ENCODE measurements at places on chromosomes 13 and 19.
A peak's percentile ranks its signal among the peaks of the same experiment; 100 is the strongest.

DNA sequence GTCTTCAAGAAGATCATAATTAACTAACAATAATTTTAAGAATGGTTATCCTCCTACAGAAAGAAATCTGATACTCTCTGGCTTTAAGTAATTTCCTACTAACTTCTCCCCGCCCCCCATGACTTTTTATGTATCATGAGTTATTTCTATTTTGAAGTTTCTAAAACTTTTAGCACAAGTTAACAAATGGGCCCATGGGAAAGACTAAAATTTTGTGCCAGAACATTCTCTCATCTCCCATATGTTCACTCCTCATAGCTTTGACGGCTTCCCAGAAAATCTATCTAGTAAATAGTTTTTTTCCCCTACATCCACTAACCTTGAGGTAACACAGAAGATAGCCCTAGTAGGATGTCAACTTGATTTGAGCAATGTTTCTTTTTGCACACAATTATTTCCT lies 148.3 kb downstream of the POSTN start:
- no peak for DNase-seq

DNA sequence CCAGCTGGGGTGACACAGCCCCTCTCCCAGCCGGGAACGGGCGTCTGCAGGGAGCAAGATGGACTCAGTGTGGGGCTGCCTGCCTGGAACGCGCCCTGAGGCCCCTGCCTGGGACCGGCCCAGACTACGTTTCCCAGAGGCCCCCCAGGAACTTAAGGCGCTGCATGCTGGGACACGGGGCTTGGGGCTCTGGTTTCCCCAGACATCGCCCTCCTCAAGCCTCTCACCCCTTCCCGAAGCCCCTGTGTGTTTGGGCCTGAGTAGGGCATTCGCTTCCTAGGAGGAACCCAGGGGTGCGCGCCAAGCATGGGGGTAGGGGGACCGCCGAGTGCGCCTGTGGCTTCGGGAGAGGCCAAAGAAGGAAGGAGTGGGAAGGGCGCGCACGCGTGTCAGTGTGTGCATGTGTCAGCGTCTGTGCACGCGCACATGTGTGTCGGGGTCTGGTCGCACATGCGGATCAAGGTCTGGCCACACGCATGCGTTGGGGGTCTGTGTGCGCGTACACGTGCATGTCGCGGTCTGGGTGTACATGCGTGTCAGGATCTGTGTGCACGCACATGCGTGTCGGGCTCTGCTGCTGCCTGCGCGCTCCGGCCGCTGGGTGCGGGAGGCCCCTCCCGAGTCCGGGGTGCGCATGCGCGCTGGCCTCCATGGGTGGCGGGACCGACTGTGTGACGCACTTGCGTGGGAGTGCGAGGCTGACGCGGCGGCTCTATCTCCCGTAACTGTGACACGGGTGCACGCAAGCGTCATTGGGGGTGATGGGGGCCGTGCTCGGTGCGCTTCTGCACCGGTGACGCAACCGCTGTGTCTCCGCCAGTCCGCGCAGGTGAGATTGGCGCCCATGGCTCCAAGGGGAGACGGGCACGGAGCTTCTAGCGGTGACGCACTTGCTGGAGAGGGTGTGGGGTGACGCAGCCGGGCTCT lies 16.2 kb downstream of the ZNF331 start:
- DNase-seq = no peak

DNA sequence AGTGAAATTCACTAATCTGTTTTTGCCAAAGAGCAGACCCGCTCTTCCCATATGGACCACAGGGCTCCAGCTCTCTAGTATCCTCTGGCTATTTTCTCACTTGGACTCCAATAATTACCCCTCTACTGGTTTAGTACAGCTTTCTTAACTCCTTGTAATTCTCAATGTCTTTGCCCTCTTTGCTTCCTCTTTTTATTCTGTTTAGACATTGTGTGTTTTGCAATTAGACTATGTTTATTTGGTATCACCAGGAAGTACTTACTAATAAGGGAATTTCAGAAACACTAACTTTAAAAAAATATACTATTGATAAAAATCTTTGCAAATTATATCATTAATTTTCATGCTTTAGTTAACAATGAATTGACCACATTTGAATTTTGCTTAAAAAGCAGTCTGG lies 111.6 kb upstream of the OBI1 start:
- DNase-seq = no peak

DNA sequence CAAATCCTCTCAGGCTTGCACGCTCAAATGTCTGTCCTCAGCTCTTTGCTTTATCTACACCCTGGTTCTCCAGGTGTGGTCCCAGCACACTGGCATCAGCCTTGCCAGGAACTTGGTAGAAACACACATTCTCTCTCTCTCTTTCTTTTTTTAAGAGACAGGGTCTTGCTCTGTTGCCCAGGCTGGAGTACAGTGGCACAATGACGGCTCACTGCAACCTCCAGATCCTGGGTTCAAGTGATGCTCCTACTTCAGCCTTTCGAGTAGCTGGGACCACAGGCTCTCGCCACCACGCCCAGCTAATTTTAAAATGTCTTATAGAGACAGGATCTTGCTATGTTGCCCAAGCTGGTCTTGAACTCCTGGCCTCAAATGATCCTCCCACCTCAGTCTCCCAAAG lies 20.8 kb downstream of the ADGRL1 start:
- DNase-seq = no peak

GRCh38 chr19:16199275-16199932 lies 1.7 kb downstream of the AP1M1 start:
- DNase-seq = no peak

DNA sequence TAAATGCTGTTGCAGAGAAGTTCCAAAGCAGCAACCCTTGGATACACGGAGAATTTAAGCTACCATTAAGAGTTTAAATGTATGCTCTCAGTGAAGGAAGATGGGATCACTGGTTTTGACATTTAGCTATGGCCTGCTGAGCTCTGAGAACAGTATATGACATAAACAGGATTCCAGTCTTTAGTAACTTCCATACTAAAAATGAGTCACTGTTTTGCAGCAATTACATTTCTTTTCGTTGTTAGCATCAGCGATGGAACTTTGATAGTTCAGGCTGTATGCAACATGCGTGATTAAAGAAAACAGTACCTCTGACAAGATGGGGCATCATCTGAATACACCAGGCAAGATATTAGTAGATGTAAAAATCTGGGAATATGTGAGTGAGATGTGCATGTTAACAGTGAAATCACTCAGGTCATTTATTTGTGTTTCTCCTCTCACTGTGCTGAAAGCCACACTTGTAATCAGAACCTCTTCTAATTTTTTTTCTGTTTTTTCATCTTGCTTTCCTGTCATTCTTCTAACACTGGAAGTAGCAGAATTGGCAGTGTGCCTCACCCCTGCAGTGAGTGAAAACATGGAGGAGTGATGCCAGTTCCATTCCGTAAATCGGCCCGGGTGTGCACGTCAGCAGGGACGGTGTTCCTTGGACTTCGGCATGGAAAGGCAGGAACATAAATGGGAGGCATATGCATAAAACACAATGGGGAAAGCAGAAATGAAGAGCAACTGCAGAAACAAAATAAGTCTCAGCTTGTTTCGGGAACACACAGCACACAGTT lies 361.5 kb downstream of the OXGR1 start:
- DNase-seq = no peak

DNA sequence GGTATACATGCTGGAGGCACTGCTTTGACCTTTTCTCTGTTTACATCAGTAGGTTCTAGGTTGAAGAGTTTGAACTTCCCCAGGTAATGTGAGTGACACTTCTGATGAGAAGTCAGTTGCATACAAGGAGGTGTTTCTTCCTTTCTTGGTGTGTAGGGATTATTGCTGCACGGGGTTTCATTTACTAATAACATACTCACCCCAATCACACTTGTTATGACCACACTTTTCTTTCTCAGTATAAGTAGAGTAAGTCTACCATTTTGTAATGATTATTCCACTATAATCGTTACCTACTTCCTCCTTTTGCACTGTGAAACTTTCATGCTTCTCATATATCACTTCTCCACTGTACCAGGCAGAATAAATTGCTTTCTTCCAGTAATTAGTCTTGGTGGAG lies 138.0 kb downstream of the TNFSF13B start:
- DNase-seq = no peak

DNA sequence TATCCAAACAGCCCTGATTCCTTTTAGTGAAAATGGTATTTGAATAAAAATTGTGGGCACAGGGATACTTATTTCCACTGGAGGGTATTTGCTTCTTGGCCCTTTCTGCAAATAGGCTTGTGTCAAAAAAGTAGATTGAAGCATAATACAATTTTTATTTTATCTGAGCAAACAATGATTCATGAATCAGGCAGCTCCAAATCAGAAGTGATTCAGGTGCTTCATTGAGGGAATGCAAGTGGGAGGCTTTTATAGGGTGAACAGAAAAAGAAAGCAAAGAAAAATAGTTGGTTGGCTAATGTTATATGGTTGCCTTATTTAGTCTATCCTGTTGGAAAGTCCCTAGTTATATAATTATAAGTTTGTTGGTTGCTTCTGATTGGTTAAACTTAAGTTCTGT lies 117.9 kb downstream of the ITGBL1 start:
- DNase-seq = no peak

DNA sequence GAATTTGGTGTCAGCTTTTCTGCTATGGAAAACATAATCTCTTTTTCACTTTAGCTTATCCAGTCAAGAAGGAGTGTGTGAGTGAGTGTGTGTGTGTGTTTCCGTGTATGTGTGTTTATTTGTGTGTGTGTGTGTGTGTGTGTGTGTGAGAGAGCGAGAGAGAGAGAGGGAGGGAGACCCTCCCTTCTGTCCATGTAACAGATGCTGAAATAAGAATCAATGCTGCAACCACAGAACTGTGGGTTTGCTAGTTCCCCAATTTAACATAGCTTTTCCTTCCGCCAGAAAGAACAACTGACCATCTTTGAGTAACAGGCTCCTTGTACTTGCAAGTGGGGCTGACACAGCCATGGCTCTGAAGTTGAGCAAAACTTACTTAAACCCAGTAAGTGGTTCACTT lies 5.2 kb downstream of the LCP1 start:
- no peak for DNase-seq

DNA sequence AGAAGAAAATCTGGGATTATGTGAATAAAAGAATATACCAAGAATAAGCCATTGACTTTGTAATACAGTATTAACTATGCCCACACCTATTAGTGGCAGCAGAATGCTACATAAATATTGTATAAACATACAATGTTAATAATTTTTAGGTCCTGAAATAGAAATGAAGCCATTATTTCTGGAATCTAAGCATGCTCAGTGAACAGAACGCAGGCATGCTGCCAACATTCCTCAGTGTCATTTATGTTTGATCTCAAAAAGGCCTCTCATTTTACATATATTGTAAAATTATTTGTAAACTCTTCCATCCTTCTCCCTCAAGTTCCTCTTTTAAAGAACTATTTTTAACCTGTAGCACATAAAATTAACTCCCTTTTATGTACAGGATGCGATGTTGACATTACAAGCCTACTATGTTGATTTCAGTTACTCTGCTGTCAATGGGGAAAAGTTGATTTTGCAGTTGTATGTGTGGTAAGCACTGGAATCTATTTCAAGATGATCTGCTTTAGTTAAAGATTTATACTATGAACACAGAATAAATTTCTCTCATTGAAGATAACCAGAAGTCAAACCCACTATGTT lies 118.8 kb downstream of the VWA8 start:
- DNase-seq = no peak

- DNase-seq = no peak
Observed at GRCh38 chr19:47323409-47323808, 8.6 kb upstream of the C5AR2 start.

- DNase-seq = no peak
Observed at GRCh38 chr13:110380359-110381028, 73.4 kb downstream of the COL4A2 start.

- peak; percentile 90 for DNase-seq
Observed at GRCh38 chr13:112885782-112886268, 83.2 kb upstream of the MCF2L start.
